ENCODE measurements at places on chromosomes 7 and 10.

DNA sequence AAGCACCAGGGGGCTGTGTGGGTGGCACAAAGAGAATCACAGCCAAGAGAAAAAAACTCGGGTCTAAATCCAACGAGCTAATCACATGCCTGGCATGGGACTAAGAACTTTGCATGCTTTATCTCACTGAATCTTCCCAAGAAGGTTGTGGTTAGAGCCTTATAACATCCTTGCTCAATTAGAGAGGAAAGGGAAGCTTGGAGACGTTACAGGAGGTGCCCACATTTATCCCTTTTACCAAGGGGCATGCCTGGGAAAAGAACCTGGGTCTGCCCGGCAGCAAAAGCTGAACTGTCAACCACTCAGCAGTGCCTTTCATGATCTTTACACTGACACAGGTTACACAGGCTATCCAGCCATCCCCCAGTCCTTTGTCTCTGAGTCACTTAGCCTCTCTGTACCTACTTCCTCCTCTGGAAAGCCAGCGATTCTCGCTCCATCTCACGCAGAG lies 190.1 kb downstream of the PRPF18 start:
- no peak for DNase-seq

- DNase-seq = no peak
These were observed 133.8 kb downstream of the SEMA3A start for GRCh38 chr7:84060760-84061261.

- no peak for DNase-seq
These were observed 75.0 kb downstream of the BICC1 start for GRCh38 chr10:58587676-58588075.

DNA sequence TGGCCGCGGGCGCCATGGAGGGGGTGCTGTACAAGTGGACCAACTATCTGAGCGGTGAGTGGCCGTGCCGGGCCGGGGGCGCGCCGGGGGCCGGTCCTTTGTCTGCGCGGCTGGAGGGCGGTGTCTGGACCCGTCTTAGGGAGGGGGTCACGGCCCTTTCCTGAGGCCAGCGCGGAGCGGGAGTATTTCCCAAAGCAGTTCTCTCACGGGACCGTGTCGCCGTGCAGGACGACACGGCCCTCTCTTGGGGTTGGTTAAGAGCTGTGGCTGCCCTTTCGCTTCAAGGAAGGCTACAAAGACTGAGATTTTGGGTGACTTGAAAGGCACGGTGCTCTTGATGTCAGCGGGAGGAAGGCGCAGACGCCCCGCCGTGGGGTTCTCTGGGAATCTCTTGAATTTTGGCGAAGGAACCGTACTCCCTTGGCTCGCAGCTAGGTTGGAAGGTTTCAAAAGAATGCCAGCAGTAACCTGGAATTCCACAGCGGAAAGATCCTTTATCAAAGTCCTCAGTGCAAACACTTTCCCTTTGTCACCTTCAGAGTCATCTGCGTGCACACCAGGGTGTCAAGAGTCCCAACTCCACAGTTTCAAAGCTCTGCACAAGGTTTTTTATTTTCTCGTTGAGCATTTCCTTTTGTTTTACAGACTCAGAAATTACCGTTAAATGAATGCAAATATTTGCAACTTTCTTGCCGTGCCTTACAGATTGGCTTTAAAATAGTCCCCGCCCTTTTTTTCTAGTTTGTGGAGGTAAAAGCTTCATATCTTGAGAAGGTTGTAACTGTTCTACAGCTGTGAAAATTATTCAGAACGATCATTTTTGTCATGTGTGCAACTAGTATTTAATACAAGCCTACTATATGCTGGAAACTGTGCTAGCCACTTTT lies 780 bp downstream of the PLEKHA8 start:
- no peak for DNase-seq
